AG10803 (cell line): ENCODE measurements at places on chromosomes 5 and 9.

DNA sequence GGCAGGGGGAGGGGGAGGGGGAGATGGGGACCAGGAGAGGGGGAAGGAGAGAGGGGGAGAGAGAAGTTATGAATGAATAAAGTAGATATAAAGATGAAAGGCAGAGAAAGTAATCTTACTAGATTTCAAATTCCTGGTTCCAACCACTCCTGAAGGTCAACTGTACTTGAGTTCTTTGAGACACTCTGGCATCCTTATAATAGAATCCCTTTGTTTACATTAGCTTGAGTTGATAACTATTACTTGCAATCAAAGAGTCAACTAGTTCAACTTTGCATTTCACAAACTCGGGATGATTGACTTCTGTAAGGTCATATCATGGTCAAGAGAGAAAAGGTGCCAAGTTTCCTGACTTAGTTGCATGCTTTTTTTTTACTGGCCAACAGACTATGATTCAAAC lies 42.2 kb downstream of the BAAT start:
- no peak for DNase-seq

- DNase-seq: no peak
Measured at GRCh38 chr5:57805732-57806131, 323.1 kb upstream of the ACTBL2 start.

- DNase-seq: no peak
Measured at GRCh38 chr9:82454509-82455190, 466.1 kb downstream of the SPATA31D1 start.

DNA sequence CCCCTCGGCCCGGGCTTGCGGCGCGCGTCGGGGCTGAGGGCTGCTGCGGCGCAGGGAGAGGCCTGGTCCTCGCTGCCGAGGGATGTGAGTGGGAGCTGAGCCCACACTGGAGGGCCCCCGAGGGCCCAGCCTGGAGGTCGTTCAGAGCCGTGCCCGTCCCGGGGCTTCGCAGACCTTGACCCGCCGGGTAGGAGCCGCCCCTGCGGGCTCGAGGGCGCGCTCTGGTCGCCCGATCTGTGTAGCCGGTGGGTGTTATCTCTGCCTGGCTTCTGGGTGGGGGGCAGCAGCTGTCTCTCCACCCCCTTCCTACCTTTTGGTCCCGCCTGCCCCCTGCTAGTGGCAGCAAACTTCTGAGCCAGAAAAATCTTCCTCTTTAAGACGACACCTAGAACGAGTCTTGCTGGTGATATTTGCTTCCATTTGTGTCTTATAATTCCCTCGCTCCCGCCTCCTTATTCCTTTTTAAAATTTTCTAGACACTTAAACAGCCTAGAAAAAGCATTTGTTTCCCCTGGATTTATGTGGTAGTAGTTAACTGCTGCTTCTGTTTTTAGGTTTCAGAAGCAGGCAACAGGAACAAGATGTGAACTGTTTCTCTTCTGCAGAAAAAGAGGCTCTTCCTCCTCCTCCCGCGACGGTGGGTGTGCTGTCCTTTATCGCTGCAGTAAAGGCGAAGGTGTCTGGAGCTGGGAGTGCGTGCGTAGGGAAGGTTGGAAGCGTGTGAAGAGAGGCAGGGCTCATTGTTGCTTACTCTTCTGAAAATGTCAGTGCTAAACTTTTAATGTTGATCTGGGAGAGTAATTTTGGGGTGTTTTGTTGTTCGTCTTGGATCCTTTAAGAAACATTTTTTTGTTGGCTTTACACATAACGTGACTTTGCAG lies 554 bp downstream of the JAK2 start:
- peak; percentile 36 for DNase-seq

- DNase-seq: no peak
Measured at GRCh38 chr5:124671193-124671592, 75.2 kb downstream of the ZNF608 start.

DNA sequence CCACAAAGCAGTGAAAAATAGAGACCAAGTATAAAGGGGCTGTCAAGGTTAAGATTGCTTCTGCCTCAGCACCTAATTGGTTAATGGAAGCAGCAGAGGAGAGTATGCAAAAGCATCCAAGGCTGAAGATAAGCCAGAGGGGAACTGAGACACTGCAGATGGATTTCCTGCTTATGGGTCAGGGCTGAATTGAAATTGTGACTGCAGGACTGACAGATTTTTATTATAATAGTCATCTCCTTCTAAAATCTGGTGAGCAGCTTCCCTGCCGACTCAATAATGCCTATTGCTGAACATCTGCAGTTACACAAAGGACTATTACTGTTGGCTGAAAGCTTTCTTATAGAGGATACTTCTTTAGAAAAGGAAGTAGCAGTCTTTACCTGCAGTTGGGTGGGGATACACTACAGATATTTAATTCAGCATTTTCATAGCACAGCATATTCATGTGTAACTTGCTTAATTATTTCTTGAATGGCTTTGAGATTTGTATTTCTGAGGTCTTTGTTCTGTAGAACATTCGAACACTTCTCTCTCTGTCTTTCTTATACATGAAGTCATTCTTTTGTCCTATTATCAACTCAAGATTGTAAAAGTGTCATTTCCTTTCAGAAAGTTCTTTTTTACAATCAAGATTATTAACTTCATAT lies 363.0 kb upstream of the RIOK2 start:
- peak; percentile 57 for DNase-seq

DNA sequence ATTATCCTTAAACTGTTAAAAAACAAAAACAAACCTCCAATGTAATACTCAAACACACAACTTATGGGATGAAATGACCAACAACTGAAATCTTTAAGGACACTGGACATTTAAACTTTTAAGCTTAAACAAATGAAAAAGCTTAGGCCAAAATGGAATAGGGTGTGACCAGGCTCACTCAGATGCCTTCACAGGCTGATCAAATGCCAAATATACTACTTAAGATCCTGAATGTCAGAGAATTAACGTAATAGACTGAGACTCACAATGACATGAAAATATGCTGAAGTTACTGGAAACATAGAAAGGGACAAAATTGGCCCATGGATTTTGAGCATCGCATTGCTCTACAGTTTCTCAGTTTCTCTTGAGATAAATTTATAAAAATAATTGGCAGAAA lies 286.8 kb downstream of the ADAMTS6 start:
- no peak for DNase-seq

GRCh38 chr9:137286975-137287383 lies 9.5 kb downstream of the TOR4A start:
- DNase-seq: peak; percentile 37

DNA sequence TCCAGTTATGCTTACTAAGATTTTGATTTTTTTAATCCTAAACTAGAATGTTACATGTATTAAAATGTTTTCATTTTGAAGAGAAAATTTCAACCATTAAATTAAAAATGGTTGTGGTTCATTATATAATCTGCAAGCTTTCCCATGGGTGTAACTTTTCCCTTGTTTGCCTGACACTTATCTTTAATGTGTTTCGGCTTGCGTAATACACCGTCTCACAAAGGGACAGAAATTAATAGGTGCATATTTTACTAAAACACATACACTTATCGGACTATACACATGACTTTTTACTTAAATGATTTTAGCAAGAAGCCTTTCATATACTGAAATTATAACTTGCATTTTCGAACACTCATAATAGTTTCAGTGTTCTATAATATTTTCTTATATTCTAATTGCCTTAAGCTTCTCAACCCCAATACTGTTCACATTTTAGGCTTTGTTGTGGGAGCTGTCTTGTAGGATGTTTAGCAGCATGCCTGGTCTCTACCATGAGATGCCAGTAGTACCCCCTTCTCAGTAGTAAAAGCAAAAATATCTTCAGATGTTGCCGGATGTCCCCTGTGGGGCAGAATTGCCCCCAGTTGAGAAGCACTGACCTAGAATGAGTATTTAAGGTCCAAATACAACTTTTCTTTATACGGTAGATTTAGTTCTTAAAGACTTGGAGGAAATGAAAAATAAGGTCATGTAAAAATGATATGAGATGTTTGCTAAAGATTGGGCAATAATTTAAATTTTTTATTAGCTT lies 28.6 kb downstream of the UGCG start:
- DNase-seq: no peak

GRCh38 chr5:86986837-86987236 lies 280.8 kb upstream of the RASA1 start:
- DNase-seq: no peak

DNA sequence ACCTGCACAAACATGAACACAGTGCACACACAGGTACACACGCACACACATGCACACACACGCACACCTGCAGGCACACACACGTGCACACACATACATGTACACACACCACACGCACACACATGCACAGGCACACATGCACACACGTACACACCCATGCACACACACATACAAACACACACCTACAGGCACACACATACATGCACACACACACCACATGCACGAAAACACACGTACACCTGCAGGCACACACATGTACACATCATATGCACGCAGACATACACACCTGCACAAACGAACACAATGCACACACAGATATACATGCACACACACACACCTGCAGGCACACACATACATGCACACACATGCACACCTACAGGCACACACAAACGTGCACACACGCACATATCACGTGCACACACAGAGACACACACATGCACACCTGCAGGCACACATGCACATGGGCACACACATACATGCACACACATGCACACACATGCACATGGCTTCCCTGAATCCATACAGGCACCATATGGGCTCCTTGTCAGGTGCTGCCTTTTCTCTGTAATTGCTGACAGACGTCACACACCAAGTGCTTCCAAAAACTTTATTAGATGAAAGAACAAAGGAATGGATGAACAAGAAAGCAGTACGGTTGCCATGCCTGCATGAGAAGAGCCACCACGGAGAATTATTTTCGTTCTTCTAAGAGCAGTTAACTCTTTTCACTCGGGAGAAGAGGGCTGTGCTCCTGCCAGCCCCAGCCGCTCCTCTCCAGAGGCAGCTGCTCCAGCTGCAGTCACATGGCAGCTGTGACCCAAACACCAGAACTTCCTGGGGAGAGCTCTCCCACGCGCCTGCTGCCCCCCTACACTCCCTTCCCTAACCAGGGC lies 57.2 kb downstream of the EXD3 start:
- DNase-seq: no peak

GRCh38 chr9:3569529-3569928 lies 43.7 kb upstream of the RFX3 start:
- DNase-seq: no peak

- DNase-seq: no peak
Measured at GRCh38 chr5:35554016-35554415, 63.6 kb upstream of the SPEF2 start.

DNA sequence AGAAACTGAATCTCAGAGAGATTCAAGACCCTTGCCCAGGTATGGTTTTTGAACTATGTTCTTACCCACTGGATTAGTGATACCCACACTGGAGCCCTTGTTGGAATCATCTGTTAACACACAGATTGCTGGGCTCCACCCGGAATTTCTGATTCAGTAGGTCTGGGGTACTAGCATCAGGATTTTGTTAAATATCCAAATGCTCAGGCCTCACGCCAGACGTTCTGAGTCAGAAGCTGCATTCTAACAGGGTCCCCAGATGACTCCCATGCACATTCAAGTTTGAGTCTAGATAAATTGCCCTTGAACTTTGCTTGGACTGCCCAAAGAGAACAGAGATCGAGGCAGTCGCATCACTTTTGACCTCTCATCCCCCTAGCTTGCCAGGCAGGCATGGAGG lies 182.0 kb upstream of the WWC1 start:
- DNase-seq: peak; percentile 76

DNA sequence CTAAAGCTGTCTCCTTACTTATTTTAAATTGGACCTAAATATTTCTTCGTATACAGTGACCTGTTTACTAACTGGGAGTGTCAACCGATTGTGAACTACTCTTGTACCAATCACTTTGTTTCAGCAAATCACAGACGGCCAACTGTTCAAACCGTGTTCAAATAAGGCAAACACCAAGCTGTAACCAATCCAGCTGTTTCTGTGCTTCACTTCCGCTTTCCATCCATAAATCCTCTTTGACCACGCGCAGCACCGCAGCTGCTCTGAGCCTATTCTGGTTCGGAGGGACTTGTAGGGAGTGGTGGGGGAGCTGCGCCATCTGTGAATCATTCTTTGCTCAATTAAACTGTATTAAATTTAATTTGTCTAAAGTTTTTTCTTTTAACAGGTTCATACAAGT lies 4.8 kb upstream of the FAM240B start:
- DNase-seq: no peak

DNA sequence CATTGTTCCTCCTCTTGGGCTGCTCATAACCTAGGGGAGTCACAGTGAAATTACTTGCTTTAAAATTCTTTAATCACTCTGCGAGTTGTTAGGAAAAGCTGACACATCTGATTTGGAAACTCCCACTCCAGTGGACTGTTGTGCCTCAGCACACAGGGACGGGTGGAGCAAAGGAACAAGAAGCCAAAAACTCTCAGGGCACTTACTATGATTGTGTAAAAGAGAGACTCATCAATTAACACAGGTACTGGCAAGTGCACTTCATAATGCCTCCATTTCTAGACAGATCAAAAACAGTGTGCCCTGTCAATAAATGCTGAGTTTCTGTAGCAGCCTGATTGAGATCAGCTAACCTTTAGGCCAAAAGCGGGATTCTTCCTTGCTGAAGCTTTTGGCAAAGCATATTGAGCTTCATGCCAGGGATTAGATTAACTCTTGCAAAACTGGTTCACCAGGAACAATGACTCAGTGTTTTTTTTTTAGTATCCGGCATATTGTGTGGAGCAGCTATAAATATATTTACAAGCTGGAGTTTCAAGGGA lies 55.9 kb downstream of the TMC1 start:
- DNase-seq: peak; percentile 89

DNA sequence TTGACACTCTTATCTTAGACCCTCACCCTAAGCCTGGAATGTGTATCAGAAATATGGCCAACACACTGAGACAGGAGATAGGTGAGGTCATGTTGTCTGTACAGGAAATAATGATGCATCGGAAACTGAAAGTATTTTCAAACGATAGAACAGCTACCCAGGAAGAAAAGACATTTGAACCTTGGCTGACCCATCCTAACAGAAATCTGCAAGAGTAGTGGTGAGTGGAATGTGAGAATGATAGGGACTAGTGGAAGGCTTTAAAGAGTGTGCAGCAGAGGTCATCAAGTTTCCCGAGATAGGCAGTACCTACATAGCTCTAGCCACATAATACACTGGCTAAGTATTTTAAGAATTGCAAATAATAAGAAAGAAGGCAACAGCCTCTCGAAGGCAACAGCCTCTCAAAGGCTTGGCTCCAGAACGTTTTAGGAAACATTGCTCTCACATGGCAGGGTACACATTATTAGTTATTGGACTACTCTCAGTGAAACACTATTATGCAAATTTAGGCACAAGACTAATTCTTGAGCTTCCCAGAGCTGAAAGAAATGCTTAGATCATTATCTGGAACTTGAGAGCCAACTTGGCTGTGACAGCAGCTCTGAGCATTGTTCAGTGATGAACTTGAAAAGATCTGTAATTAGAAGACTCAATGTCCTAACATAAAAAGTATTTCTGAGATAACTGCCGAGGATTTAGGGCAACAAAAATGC lies 133.1 kb upstream of the FBXL7 start:
- DNase-seq: peak; percentile 8

DNA sequence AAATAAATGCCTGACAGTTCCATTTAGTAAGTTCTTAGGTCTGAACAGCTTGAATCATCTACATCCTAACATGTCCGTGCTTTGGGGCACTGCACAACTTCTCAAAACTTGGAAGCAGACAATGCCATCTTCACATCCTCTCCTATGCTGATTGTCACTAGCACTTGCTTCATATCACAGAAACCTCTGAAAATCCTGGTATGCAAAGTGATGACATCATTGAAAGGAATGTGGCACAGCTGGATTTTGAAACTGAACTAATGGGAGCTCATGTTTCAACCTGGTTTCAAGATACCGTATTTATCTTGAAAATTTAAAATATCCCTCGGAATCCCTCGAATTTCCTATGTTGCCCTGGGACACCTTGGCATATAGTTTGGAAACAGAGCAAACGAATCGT lies 490.2 kb upstream of the DAP start:
- peak; percentile 1 for DNase-seq

GRCh38 chr5:154370119-154370518 lies 75.7 kb upstream of the SAP30L start:
- DNase-seq: peak; percentile 49
